Naive thymus-derived CD4-positive, alpha-beta T cell (primary cell): ENCODE measurements at places on chromosomes 13 and 19.

- DNase-seq, result no peak
Observed at GRCh38 chr13:94620286-94620896, 18.7 kb downstream of the GPR180 start.

- no peak for DNase-seq
Observed at GRCh38 chr19:2195914-2196313, 32.2 kb downstream of the DOT1L start.

DNA sequence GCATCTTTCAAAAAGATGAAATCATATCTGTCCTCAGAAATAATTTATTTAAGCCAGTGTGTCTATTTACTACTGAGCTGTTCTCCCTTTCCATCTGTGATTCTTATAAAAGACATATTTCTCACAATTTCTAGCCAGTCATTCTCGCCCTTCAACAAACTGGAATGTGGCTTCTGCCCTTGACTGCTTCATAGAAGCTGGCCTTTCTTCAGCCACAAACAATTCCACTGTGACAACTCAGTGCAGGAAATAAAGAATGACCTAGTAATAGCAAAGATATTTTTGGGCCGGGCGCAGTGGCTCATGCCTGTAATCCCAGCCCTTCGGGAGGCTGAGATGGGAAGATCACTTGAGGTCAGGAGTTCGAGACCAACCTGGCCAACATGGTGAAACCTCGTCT lies 655.5 kb downstream of the PCDH9 start:
- DNase-seq, result no peak

- no peak for DNase-seq
Observed at GRCh38 chr13:110882972-110883371, 31.9 kb downstream of the ANKRD10 start.

GRCh38 chr19:14768001-14768400 lies 10.4 kb downstream of the ADGRE2 start:
- no peak for DNase-seq

DNA sequence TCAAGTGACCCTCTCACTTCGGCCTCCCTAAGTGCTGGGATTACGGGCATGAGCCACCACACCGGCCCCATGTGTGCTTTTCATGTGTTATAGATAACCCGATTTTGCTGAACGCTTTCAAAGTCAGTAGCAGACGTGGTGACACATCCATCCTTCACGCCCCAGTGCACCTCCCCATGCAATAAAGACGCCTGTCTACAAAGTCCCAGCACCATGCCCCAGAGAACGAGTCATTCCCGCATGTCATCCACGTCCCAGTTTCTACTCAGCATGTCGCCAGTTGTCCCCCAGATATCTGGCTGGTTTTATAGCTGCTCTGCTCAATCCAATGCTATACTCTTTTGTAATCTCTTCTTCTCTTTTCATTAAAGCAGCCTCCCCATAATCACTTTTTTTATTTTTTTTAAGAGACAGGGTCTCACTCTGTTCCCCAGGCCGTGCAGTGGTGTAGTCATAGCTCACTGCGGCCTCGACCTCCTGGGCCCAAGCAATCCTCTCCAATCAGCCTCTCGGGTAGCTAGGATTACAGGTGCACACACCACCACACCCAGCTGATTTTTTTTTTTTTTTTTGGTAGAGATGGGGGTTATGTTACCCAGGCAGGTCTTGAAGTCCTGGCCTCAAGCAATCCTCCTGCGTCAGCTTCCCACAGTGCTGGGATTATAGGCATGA lies 42.5 kb downstream of the DNM2 start:
- DNase-seq, result no peak

DNA sequence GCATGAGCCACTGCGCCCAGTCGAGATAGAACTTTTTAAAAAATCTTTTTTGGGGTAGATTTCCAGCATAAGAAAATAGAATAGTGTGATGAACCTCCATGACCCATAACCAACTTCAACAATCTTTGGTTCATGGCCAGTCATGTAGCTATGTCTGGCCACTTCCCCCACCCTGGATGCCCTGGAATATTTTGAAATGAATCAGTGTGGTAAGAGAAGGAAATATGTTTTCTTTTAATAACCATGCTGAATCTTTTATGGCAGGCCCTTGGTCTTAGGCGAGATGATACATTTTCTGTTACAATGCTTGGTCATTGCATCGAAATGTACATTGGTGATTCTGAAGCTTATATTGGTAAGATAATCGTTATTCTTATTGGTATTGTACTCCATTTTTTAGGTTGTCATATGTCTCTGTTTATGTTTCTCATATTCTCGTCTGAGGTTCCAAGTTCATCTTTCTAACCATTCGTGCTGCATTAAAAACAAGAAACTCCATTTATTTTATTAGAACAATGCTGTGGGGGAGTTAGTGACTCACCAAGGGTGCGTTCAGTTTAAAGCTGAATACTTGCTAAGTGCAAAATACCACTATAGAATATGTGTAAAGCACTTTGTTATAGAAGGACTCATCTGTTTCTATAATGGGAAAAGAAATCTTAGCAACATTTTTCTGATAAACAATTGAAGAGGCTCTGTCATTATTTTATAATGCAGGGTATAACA lies 16.4 kb upstream of the UPF3A start:
- DNase-seq, result no peak

DNA sequence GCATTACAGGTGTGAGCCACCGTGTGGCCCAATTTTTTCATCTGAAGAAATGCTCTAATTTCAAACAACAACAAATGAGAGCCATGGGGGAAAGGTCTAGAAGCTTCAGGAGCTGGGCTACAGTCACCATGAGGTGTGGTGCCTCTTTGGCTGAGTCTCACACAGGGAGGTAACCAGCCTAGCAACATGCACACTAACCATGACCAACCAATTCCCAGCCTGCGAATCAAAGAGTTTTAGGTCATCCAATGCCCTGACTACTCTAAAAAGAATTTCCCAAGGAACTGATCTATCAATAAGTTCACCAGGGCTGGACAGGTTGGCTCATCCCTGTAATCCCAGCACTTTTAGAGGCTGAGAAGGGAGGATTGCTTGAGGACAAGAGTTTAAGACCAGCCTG lies 29.9 kb downstream of the PBX4 start:
- no peak for DNase-seq
